ENCODE measurements at places on chromosomes 6 and 20.

- peaks cover 2% of the 10 kb centered on the region for H3K4me1 ChIP-seq
- no peak overlapping the region for H3K27ac ChIP-seq
- no peaks in the 10 kb centered on the region for H3K27me3 ChIP-seq
- H3K4me3 ChIP-seq, result no peak overlapping the region
Observed at GRCh38 chr6:170051229-170052172, 239.4 kb downstream of the DLL1 start.

GRCh38 chr20:12047838-12048432, 130.2 kb downstream of the BTBD3 start:
- no peak overlapping the region for H3K27ac ChIP-seq
- no peaks in the 10 kb centered on the region for H3K27me3 ChIP-seq
- no peak for DNase-seq
- no peaks in the 10 kb centered on the region for H3K36me3 ChIP-seq
- H3K4me1 ChIP-seq, result no peaks in the 10 kb centered on the region

GRCh38 chr6:57068061-57068460, 21.6 kb downstream of the KIAA1586 start:
- no peaks in the 10 kb centered on the region for H3K4me1 ChIP-seq
- no peak for DNase-seq
- H3K4me3 ChIP-seq, result no peak overlapping the region
- H3K36me3 ChIP-seq, result no peaks in the 10 kb centered on the region
- no peak overlapping the region for H3K27ac ChIP-seq
- H3K27me3 ChIP-seq, result no peaks in the 10 kb centered on the region

DNA sequence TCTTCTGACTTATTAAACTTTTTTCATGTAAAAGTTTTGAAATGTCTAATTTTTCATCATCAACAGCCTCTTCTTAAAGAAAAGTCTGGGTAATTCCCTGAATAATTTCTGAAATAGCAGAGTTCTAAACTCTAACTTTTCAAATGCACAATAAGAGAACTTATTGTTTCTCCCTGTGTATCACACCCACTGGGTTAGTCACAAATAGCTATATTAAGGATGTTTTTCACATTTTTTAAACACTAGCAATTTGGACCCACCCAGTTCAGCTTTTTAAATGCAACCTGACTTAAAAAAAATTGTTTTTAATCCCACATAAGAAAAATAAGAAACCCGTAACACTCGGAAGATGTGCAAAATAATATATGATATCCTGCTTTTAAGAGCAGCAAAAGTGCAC, 61.4 kb upstream of the UTRN start:
- H3K4me3 ChIP-seq, result no peak overlapping the region
- no peak for DNase-seq
- no peaks in the 10 kb centered on the region for H3K36me3 ChIP-seq
- H3K27ac ChIP-seq, result no peak overlapping the region

GRCh38 chr6:44225579-44226325, 2.4 kb downstream of the SLC29A1 start:
- H3K36me3 ChIP-seq, result no peaks in the 10 kb centered on the region
- no peak for DNase-seq
- no peak overlapping the region for H3K4me3 ChIP-seq
- peaks cover 11% of the 10 kb centered on the region for H3K4me1 ChIP-seq
- no peaks in the 10 kb centered on the region for H3K27me3 ChIP-seq
- H3K27ac ChIP-seq, result no peak overlapping the region

DNA sequence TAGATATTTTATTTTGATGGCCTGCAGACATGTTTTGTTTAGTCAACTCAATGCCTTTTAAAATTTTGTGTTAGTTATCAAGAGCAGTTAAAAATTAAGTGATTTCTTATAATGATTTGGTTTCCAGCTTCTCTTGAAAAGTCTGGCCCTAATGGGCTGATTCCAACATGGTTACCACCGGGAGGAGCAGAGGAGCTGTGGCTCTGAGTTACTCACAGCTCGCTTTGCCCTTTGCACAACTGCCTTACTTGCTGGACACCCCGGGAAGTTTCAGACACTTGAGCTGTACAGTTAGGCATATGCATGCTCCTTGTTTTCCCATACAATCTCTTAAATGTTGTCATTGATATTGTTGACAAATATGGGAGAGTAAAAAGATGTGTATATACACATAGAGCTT, 173.1 kb upstream of the MMS22L start:
- H3K27ac ChIP-seq, result no peak overlapping the region
- H3K4me1 ChIP-seq, result no peaks in the 10 kb centered on the region
- no peak for DNase-seq
- no peaks in the 10 kb centered on the region for H3K36me3 ChIP-seq
- H3K27me3 ChIP-seq, result no peaks in the 10 kb centered on the region
- no peak overlapping the region for H3K4me3 ChIP-seq

GRCh38 chr6:102474041-102474807, 1080.7 kb downstream of the GRIK2 start:
- H3K4me3 ChIP-seq, result no peak overlapping the region
- H3K4me1 ChIP-seq, result no peaks in the 10 kb centered on the region
- H3K27ac ChIP-seq, result no peak overlapping the region

DNA sequence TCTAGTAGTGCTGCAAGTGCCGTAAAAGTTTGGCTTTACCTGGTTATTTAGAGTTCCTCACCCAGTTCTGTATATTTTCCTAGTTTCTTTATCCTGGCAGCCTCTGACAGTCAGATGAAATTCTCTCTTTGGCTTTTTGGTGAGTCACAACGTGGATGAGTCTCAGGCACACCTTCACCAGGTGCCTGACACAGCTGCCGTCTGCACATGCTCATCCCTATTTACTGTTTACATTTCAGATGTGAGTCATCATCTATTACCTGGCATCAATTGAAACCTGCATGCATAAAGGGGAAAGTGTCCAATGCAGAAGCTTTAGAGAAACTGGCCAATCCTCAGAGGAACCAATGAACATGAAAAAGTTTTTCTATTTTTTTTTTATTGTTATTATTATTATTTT, 33.3 kb upstream of the ADGRF4 start:
- DNase-seq, result no peak
- H3K27me3 ChIP-seq, result no peaks in the 10 kb centered on the region
- no peak overlapping the region for H3K4me3 ChIP-seq
- H3K4me1 ChIP-seq, result no peaks in the 10 kb centered on the region
- no peaks in the 10 kb centered on the region for H3K36me3 ChIP-seq

DNA sequence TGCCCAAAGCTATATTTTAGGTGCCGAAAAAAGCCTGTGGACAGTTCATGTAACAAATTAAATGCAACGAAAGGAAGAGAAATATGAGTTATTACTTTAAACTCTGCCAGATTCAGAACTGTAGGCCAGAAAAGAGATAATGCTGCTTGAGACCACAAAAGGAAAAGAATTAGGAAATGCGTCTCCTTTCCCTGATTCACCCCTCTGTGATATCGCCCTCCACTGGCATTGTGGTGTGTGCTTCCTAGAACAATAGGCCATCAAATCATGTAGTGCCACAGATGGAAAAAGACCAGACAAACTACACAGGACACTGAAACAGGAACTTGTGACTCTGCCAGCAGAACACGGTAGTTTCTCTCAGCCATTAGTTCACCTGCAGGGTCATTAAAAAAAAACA, 14.7 kb upstream of the LAMA4 start:
- DNase-seq, result no peak
- H3K4me3 ChIP-seq, result no peak overlapping the region
- no peaks in the 10 kb centered on the region for H3K27me3 ChIP-seq
- no peaks in the 10 kb centered on the region for H3K4me1 ChIP-seq
- no peaks in the 10 kb centered on the region for H3K36me3 ChIP-seq
- H3K27ac ChIP-seq, result no peak overlapping the region

- no peak overlapping the region for H3K4me3 ChIP-seq
- DNase-seq, result no peak
- no peak overlapping the region for H3K27ac ChIP-seq
- H3K36me3 ChIP-seq, result no peaks in the 10 kb centered on the region
- no peaks in the 10 kb centered on the region for H3K27me3 ChIP-seq
- no peaks in the 10 kb centered on the region for H3K4me1 ChIP-seq
Observed at GRCh38 chr6:168574075-168574698, 133.2 kb downstream of the SMOC2 start.

GRCh38 chr20:56616716-56617115, 12.4 kb upstream of the TFAP2C start:
- H3K27me3 ChIP-seq, result no peaks in the 10 kb centered on the region
- no peak overlapping the region for H3K27ac ChIP-seq
- no peaks in the 10 kb centered on the region for H3K36me3 ChIP-seq
- H3K4me3 ChIP-seq, result no peak overlapping the region
- no peak for DNase-seq

GRCh38 chr6:56370561-56371211, 123.3 kb upstream of the COL21A1 start:
- H3K4me1 ChIP-seq, result no peaks in the 10 kb centered on the region
- H3K27me3 ChIP-seq, result no peaks in the 10 kb centered on the region
- no peak for DNase-seq
- no peak overlapping the region for H3K4me3 ChIP-seq
- H3K27ac ChIP-seq, result no peak overlapping the region

- no peaks in the 10 kb centered on the region for H3K4me1 ChIP-seq
- no peak overlapping the region for H3K27ac ChIP-seq
- no peak for DNase-seq
- H3K36me3 ChIP-seq, result no peaks in the 10 kb centered on the region
- H3K27me3 ChIP-seq, result peaks cover 3% of the 10 kb centered on the region
Observed at GRCh38 chr20:57071954-57072583, 194.4 kb downstream of the BMP7 start.

DNA sequence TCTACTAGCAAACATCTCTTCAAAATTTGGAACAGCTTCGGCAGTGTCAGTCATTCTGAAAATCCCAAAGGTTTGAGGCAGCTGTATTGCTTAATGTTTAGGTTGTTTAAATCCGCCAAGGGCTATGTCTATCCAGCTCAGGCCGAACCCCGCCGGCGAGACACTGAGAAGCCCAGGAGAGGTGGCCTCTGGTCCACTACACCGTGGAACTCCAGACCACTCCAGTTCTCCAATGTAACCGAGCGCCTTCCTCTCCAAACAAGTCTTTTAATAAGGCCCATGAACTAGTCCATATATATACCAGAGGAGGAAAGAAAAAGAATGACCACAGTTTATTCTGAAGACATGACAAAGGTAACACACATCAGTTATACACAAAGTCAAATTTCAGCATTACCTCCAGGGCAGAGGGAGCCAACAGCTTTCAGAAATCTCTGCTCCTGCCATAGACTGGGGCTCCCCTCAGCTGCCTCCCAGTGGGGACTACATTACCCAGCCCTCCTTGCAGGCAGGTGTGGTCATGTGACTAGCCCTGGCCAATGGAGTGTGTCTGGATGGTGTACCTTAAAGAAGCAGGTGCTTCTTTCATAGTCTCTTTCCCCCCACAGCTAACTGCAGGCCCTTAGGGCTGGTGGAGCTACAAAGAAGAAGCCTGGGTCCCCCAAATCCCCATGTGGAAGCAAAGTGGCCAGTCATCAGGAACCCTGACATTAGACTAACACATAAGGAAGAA, at the start of gene RAMACL:
Gene RAMACL, minus strand, starts transcription at position 255 of the 733 bp plus-strand sequence. Its CDS starts 201 bp downstream, at position 54.
- DNase-seq, result peak; percentile 21
- H3K27me3 ChIP-seq, result no peaks in the 10 kb centered on the region
- no peaks in the 10 kb centered on the region for H3K4me1 ChIP-seq

GRCh38 chr20:47925593-47925992, 140.3 kb upstream of the SULF2 start:
- no peaks in the 10 kb centered on the region for H3K4me1 ChIP-seq
- no peak overlapping the region for H3K4me3 ChIP-seq
- DNase-seq, result no peak
- H3K27me3 ChIP-seq, result peaks cover 4% of the 10 kb centered on the region

GRCh38 chr20:58841539-58842264, 9.0 kb downstream of the GNAS-AS1 start:
- DNase-seq, result no peak
- H3K27me3 ChIP-seq, result peaks cover 9% of the 10 kb centered on the region
- no peaks in the 10 kb centered on the region for H3K36me3 ChIP-seq
- H3K4me3 ChIP-seq, result no peak overlapping the region

GRCh38 chr20:9038791-9039535, 29.9 kb upstream of the PLCB4 start:
- no peaks in the 10 kb centered on the region for H3K36me3 ChIP-seq
- H3K4me3 ChIP-seq, result no peak overlapping the region
- DNase-seq, result no peak
- no peak overlapping the region for H3K27ac ChIP-seq
- no peaks in the 10 kb centered on the region for H3K4me1 ChIP-seq

- H3K27ac ChIP-seq, result no peak overlapping the region
- no peak overlapping the region for H3K4me3 ChIP-seq
- no peak for DNase-seq
- H3K27me3 ChIP-seq, result no peaks in the 10 kb centered on the region
Observed at GRCh38 chr20:36812594-36813463, 39.3 kb upstream of the DSN1 start.

- DNase-seq, result no peak
- no peaks in the 10 kb centered on the region for H3K4me1 ChIP-seq
- H3K4me3 ChIP-seq, result no peak overlapping the region
- no peaks in the 10 kb centered on the region for H3K36me3 ChIP-seq
- H3K27ac ChIP-seq, result no peak overlapping the region
Observed at GRCh38 chr6:43811733-43812099, 41.7 kb downstream of the VEGFA start.

DNA sequence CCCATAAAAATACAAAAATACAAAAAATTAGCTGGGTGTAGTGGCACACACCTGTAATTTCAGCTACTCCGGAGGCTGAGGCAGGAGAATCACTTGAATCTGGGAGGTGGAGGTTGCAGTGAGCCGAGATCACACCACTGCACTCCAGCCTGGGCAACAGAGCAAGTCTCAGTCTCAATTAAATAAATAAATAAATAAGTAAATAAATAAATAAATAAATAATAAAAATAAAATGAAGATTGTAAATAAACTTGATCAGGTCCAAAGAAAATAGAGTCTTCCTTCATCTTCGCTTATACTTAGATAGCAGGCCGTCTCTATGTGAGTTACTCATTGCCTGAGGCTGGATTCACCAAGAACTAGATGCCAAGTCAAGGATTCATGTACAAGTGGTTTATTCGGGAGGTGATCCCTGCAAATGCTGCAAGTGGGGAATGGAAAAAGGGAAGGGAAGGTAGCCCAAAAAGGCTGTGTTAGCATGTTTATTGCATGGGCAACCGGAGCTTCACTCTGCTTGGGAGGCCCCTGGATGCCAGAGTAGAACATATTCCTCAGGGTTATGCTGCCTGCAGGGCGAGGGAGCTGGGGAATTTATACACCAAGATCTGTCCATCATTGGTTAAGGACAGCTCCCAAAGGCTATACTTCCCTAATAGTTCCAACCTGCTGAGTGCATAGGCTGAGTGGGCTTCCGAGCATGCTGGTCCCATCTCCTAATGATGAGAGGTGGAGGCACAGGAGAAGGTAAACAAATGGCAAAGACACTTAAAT, 16.3 kb downstream of the PRND start:
- no peaks in the 10 kb centered on the region for H3K36me3 ChIP-seq
- H3K27ac ChIP-seq, result no peak overlapping the region
- H3K4me3 ChIP-seq, result no peak overlapping the region

GRCh38 chr6:85680388-85680787, 37.7 kb upstream of the SYNCRIP start:
- H3K27me3 ChIP-seq, result no peaks in the 10 kb centered on the region
- no peak for DNase-seq
- no peaks in the 10 kb centered on the region for H3K36me3 ChIP-seq
- peaks cover 8% of the 10 kb centered on the region for H3K4me1 ChIP-seq

GRCh38 chr20:9180481-9181257, 111.8 kb downstream of the PLCB4 start:
- H3K27me3 ChIP-seq, result no peaks in the 10 kb centered on the region
- no peak overlapping the region for H3K4me3 ChIP-seq
- H3K4me1 ChIP-seq, result no peaks in the 10 kb centered on the region
- no peaks in the 10 kb centered on the region for H3K36me3 ChIP-seq
- H3K27ac ChIP-seq, result no peak overlapping the region

All from effector memory CD4-positive, alpha-beta T cell (primary cell).